ENCODE measurements at places on chromosomes 7 and 10. TPM values are rescaled to one million over a fixed set of nuclear protein-coding genes. Genes with fewer than 3 reads are reported as not detected.

- H3K4me1 ChIP-seq = no peaks in the 10 kb centered on the region
- H3K27ac ChIP-seq = no peak overlapping the region
- DNase-seq = no peak
- H3K27me3 ChIP-seq = no peaks in the 10 kb centered on the region
These were observed 36.5 kb downstream of the GLUD1 start for GRCh38 chr10:87058171-87058570.

DNA sequence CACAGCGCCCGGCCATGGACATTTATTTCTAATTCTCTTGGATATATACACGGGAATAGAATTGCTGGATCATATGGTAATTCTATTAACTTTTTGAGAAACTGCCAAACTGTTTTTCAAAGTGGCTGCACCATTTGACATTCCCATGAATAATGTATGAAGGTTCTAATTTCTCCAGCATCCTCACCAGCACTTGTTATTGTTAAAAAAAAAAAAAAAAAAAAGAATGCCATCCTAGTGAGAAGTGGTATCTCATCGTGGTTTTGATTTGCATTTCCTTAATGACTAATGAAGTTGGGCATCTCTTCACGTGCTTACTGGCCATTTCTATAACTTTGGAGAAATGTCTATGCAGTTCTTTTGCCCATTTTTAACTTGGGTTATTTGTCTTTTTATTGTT lies 13.5 kb downstream of the CNNM2 start:
- no peak overlapping the region for H3K4me3 ChIP-seq
- no peak for DNase-seq
- no peaks in the 10 kb centered on the region for H3K36me3 ChIP-seq
- H3K4me1 ChIP-seq = peaks cover 12% of the 10 kb centered on the region

DNA sequence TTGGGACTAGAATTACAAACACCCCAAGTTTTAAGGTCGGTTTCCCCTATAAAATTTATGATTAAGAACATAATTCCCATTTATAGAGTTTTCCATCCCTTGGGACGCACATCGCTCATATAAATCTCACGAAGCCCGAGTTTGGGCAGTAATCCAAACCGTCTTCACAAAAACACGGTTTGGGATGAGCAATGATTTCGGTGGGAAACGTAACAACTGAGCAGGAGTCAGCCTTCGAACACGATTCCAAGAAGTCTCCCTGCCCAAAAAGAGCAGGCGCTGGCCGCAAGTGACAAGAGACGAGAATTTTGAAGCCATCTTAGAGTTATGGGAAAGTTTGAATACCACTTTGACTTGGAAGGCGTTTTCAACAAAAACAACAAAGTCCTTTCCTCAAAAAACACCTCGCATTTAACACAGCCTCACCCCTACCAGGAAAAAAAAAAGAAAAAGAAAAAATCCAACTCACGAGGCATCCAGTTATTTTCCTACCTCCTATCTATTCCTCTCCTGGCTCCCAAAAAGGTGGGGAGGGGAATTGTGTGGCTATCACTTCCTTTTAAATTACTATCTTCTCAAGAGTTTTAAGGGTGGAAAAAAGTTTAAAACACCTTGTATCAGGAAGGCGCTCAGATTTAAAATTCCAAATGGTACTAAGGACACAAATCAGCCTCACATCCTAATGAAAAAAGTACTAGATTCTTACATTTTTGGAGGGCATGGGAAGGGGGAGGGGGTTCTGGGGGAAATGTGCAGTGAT lies 1.6 kb downstream of the SEPHS1 start:
- no peaks in the 10 kb centered on the region for H3K27me3 ChIP-seq
- peak overlapping the region; percentile 50 for H3K4me3 ChIP-seq
- DNase-seq = no peak
- peak overlapping the region; percentile 75 for H3K27ac ChIP-seq
- H3K4me1 ChIP-seq = peaks cover 43% of the 10 kb centered on the region

DNA sequence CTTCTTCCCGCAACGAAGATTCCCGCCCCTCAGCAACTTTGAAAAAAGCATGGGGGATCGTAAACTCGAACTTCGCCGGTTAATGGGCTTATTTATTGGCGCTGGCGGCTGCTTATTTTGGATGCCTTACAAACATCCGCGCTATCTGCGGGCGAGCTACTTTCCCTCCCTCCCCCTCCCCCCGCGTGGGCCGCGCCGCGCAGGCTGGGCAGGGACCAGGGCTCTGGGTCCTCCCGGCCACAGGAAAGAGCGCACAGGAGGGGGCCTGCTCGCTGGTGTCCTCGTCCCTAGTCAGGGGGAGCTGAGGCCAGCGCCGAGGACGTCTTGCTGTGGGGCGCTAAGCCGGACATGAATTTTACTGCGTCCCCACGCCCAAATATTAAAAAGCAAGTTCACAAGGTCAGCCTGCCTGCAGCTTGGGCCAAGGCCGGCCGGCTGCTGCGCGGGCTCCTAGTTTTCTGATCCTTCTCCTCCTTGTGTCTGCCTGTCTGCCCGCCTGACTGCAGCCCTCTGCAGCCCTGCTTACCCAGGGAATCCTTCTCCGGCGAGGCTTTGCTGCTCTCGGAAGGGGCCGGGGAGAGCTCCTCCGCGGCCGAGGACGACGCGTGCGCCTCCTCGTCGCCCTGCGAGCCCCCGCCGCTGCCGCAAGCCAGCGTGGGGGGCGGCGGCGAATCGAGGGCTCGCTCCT lies 1.2 kb downstream of the HOXA10 start:
- peaks cover 69% of the 10 kb centered on the region for H3K27me3 ChIP-seq
- no peak overlapping the region for H3K27ac ChIP-seq
- DNase-seq = no peak
- H3K4me3 ChIP-seq = peak overlapping the region; percentile 32
- H3K4me1 ChIP-seq = peaks cover 37% of the 10 kb centered on the region
- H3K36me3 ChIP-seq = no peaks in the 10 kb centered on the region

DNA sequence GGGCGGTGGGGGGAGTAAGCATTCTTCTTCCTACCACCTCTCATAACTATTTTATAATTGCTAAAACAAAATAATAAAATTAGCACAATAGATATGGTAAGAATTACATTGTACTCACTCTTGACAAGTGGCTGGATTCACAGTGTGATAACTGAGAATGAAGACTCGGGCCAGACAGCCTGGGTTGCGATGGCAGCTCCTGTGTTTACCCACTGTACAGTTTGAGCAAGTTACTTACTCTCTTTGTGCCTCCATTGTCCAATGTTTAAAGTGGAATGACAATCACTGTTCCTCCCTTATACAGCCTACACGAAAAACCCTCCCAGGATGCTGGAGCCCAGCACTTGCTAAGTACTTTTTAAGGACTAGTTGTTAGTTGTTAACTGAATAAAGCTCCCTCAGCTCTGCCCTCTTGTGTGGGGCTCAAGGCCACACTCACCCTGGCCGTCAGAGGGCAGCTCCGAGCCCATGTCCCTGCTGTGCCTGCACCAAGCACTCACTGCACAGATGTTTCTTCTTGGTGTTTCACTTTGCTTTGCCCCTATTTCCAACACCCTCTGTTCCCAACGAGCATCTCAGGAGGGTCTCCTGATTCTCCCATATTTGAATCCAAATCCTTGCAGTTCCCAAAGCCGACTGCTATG lies 56.4 kb upstream of the NPS start:
- no peak overlapping the region for H3K27ac ChIP-seq
- H3K36me3 ChIP-seq = no peaks in the 10 kb centered on the region
- no peak for DNase-seq
- H3K4me3 ChIP-seq = no peak overlapping the region
- H3K4me1 ChIP-seq = no peaks in the 10 kb centered on the region

DNA sequence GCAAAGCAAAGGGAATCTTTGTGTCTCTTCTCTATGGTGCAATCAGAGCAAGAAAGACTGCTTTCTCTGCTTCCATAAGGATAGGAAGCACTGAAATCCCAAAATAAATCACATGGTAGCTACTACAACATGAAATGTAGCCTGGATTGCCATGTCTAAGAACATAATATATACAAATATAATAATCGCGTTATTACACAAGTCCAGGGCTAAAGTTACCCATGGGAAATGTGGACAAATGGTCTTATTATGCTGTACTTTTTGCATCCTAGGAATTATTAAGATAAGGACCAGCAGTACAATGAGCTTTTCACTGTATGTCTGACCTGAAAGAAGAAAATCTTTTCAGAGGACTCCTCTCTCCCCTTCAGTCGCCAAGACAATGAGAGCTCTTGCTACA lies 23.5 kb upstream of the PPP3CB start:
- no peaks in the 10 kb centered on the region for H3K36me3 ChIP-seq
- no peak overlapping the region for H3K4me3 ChIP-seq
- DNase-seq = no peak

DNA sequence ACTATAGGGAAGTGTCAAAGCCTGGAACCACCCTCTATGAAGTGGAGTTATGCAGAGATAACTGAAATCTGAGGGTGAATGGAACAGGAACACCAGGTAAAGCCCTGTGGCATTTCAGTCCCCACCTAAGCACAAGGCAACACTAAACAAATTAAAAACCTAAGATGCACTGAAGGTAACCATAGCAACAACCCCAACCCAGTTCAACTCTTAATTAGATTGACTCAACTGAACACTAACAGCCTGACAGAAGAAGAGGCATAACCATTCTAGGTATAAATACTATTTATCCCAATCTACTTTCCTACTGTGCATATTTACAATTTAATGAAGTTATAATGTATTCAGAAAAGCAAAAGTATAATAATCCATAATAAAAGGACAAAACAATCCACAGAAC lies 9.2 kb upstream of the GIMAP5 start:
- DNase-seq = no peak
- no peak overlapping the region for H3K4me3 ChIP-seq
- peaks cover 43% of the 10 kb centered on the region for H3K4me1 ChIP-seq
- peaks cover 10% of the 10 kb centered on the region for H3K36me3 ChIP-seq
- no peak overlapping the region for H3K27ac ChIP-seq

DNA sequence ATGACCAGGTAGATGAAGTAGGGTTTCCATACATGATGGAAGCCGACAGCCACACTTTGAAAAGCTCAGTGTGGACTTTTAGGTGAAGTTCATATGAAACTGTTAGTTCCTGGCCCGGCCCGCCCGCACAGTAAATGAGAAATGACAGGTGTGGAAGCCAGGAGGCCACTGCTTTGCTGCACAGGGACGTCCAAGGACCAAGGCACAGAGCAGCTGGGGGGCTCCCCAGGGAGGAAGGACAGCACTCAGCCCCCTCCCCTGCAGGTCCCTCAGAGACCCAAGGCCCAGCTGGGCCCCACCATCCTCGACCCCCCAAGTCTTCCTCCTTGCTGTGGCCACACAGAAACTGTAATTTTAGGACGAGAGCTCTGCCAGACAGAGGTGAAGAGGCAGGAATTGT lies 219.2 kb downstream of the PTPRN2 start:
- H3K4me1 ChIP-seq = no peaks in the 10 kb centered on the region
- DNase-seq = no peak
- H3K4me3 ChIP-seq = no peak overlapping the region
- H3K27me3 ChIP-seq = no peaks in the 10 kb centered on the region

DNA sequence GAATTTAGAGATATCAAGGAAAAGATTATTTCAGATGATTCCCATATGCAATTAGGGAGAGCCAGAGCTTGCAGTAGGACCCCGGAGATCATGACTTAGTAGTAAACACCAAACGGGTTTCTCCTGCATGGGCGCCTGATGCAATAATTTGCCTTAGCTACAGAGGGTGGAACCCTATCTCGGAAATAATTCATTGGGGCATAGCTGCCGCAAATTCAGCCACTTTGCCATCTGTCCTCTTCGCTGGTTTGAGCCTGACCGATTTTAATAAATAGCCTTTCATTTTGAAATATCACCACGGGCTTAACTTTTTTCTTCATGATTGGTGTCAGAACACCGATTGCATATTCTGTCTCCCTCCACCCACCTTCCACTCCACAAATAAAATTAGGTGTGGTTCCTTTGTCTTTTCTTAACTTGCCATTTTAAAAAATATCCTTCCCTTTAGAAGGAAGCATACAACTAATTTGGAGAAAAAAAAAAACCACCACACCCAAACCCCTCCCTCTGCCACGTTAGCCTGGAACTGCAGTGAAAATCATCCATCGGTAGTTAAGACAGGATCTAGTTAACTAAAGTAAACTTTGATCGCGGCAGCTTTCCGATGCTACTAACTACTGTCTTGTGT lies 1.4 kb downstream of the GARS1 start:
- peak overlapping the region; percentile 97 for H3K4me3 ChIP-seq
- H3K27ac ChIP-seq = peak overlapping the region; percentile 97
- peaks cover 11% of the 10 kb centered on the region for H3K36me3 ChIP-seq
- H3K4me1 ChIP-seq = peaks cover 45% of the 10 kb centered on the region

GRCh38 chr10:43336641-43337318 lies 34.7 kb upstream of the FXYD4 start:
- H3K36me3 ChIP-seq = no peaks in the 10 kb centered on the region
- H3K4me3 ChIP-seq = no peak overlapping the region
- DNase-seq = no peak
- H3K27ac ChIP-seq = no peak overlapping the region
- no peaks in the 10 kb centered on the region for H3K27me3 ChIP-seq

DNA sequence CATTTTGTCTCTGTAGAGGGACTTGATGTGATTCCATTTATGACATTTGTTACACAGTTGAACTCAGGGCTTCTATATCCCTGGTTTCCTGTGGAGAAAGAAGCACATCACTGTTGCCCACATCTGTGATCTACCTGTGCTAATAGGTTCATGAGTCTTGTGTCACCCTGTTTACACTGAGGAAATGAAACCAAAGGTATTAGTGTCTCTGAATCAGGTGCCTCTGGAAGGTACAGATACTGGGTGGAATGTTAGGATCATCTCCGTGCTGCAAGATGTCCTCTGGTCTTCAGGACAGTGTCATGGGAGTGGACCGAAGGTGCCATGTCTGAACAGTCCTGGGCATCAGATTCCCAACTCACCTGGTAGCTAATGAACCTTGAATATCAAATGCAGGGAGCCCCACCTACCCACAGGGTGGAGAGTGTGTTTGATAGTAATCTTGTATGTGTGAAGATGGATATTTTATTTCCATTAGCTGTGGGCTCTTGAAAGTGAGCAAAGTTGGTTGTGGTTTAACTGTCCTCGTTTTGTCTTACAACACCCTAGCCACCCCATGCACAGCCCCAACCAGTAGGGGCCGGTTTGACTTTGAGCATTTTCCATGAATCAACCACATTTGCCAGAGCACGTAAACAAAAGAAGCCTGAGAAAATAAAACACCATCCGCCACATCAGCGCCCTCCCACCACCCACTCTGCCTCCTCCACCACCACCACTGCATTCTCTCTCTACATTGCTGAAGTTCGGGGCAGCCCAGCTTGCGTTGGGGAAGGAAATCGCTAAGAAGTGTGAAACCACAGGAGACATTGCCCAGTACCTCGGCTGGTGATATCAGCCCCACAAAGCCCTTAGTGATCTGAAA lies 40.7 kb downstream of the TARP start:
- peak; percentile 91 for DNase-seq
- no peak overlapping the region for H3K4me3 ChIP-seq
- peaks cover 6% of the 10 kb centered on the region for H3K36me3 ChIP-seq
- H3K4me1 ChIP-seq = peaks cover 77% of the 10 kb centered on the region

DNA sequence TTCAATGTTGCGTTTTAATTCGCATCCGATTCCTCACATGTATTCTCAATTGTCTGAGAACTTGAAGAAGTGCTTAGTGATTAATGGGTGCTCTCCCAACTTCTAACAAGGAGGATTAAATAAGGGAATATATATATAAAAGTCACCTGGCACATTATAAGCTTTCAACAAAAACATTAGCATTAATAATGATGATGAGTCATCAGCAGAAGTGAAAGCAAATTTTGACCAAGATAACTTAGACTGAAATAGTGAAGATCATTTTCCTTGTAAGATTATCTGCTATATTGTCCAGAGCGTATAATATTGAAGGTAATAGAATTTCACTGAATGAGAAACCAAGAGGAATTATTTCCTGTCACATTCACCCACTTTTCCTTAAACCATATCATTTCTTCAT lies 8.5 kb downstream of the ASAH2 start:
- H3K27ac ChIP-seq = no peak overlapping the region
- H3K4me3 ChIP-seq = no peak overlapping the region
- DNase-seq = no peak

The SAP25 gene
- polyA plus RNA-seq = 0.72 TPM

The STK31 gene
- polyA plus RNA-seq = not detected

The CYP2C19 gene
- not detected for polyA plus RNA-seq
